ENCODE measurements at places on chromosomes 3 and 15. TPM values are rescaled to one million over a fixed set of nuclear protein-coding genes. Genes with fewer than 3 reads are reported as not detected.
A peak's percentile ranks its signal among the peaks of the same experiment; 100 is the strongest.

The EPHB1 gene
- 7.4 TPM for total RNA-seq

GRCh38 chr3:13896473-13897154 is 16.7 kb upstream of the WNT7A start:
- peak; percentile 69 for DNase-seq

The HGD gene
- 0.95 TPM for total RNA-seq

The LMCD1 gene
- total RNA-seq: 83.0 TPM

The UCN2 gene
- 0.54 TPM for total RNA-seq

DNA sequence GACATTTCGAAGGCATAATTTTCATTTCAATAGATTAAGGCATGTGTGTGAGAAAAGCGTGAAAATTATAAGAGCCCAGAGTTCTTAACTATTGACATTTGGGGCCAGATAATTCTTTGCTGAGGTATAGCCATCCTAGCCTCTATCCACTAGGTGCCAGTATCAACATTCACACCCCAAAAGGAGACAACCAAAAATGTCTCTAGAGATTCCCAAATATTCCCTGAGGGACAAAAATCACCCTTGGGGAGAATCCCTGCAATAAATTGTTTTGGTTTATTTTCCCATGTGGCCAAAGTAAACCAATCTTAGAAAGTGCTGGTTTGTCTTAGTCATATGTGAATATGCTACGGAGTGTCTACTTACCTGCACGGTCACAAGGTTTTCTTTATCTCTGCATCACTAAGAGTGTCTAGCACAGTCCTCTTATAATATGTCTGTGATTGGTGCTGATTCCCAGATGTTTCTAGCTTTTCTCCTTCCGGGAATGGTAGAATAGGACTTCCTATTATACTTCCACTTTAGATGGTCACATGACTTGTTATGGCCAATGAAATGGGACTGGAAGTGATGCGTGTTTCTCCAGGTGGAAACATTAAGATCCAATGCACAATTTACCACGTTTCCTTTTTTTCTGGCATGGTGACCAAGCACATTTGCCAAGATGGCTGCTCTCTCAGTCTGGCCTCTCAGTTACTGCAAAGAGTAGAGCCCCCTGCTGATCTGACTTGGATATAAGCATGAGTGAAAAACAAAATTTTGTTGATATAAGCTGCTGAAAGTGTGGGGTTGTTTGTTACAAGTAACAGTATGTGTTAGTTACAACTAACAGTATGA is 8.0 kb upstream of the KBTBD8 start:
- DNase-seq: no peak

GRCh38 chr15:43150191-43150929 is 17.0 kb downstream of the TMEM62 start:
- no peak for DNase-seq

- DNase-seq: no peak
Measured at GRCh38 chr3:77028005-77028404, 11.9 kb upstream of the ROBO2 start.

GRCh38 chr15:59237924-59238331 is 31.3 kb downstream of the LDHAL6B start:
- DNase-seq: no peak

The P3H2 gene
- total RNA-seq: 102 TPM

- DNase-seq: no peak
Measured at GRCh38 chr3:156899951-156900350, 73.8 kb downstream of the LEKR1 start.

GRCh38 chr15:89333011-89333860 is 1.4 kb downstream of the POLG start:
- DNase-seq: peak; percentile 86

DNA sequence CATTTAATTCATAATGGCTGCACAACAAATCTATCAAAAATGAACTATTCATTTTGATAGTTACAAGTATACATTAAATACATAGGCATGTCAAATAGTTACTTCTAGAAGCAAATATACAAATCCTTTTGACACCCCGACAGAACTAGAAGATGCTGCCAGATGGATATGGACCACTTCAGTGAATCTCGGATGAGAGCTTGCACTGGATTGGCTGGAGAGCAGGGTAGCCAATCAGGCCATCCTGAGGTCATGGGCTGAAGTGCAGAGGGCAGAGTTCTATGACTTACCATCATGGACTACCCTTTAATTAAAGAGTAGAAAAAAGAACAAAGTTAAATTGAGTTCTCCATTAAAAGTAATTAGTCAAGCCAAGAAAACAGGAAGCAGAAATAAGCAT is 8.3 kb downstream of the CCNL1 start:
- no peak for DNase-seq

DNA sequence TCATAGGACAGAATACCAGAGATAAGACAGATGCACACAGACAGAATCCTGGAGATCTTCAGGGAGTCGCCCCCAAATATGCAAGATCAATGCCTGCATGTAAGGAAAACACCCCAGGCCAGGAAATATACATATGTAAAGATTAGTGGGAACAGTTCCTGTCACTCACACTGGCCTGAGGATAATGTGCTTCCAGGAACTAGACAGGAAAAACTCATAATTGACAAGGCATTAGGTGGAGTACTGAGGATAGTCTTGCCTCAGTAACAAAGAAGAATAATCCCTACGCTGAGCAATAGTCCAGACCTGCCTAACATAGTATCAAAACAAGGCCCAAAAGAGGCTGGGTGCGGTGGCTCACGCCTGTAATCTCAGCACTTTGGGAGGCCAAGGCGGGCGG is 20.4 kb upstream of the B4GALT4 start:
- DNase-seq: no peak

DNA sequence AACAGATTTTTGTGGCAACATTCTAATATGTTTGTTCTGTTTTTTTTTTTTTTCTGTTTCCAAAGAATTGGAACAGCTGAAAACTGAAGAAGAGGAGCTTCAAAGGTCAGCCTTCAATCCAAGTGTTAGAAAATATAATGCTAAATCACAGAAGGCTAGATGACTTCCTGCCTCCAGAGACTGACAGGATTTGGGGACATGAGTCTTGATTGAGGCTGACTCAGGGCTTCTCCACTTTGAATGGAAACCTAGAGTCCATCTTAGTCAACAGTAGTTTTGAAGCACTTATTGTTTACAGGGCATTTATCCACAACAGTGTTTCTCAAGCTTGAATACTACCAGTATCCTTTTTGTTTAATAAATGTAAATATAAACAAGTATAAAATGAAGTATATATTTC is 44.5 kb upstream of the RAD51 start:
- DNase-seq: no peak

DNA sequence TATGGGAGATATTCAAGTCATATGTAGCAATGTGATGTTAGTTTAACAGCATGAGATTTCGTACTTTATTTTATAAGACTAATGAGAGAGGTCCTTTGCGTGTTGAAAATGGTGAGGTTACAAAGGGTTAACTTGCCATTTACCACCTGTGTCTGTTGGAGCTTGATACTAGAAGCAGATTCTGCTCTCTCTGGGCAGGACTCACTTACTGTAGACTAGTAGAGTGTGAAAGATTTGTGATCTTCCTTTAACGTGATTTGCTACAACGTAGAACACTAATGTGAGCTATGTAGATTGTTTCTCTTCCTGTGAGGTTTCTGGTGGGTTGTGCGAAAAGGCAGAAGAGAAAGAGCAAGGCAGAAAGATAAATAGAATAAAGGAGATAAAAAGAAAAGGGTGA is 1.1 kb downstream of the TP63 start:
- no peak for DNase-seq

The CTDSPL2 gene
- 68.2 TPM for total RNA-seq

The FAM43A gene
- 67.4 TPM for total RNA-seq

DNA sequence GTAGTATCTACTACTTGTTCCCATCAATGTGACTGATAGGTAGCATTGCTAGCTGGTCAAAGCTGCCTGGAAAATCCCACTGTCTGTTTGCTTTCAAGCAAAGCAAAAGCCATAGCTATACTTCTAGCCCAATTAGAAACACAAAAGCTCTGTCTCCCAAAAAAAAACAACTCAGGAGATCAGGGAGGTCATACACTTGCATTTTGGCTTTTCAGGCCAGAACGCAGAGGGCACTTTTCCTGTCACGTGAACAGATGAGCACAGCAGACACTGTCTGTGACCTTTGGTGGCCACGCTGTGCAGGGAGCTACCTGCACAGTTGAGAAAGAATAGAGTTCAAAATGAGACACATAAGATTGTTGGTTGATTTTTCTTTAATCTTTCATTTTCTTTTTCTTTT is 441.7 kb upstream of the PDZRN3 start:
- no peak for DNase-seq

DNA sequence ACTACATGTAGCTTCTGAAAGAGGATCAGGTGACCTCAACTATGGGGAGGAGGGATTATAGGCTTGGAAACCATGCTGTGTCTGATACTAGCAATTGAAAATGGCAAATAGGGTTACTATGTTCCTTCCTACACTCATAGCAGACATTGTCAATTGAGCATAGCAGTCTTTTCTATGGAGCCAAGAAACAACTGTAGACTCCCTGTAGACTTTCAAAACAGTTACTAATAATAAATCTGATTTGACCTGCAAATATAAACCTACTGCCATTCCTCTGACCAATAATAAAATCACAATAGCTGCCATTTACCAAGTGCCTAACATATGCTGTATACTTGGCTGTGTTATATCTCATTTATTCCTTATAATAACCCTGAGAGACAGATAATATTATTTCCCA is 8.5 kb upstream of the ARL14 start:
- no peak for DNase-seq

The PSTPIP1 gene
- total RNA-seq: 62.0 TPM

The TRIM42 gene
- not detected for total RNA-seq

The CCDC54 gene
- total RNA-seq: not detected

DNA sequence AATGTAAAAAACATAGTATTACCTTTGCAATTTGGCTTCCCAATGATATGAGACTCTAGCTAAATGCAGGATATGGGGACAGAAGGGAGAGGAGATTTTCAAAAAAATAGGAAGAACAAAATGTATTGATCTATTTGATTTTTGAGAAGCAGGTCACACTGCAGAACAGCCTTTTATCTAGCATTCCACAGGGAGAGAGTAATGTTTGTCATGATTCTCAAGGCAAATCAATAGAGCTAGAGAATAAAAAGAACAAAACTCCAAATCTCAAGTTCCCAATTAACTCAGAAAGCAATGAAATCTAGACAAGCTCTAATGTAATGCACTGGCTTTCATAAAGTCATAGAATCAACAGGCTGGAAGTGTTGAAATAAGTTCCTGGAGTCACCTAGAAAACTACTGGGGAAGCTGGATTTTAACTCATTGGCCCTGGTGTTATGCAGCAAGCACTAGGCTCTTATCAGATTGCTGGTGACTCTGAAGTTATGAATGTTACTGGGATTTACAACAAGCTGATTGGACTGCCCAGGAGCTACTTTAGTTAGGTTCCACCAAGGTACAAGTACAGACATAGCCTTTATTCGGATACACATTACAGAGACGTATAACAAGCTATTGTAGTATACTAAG is 442.8 kb downstream of the FGF12 start:
- DNase-seq: no peak

The PLA1A gene
- total RNA-seq: 0.79 TPM

DNA sequence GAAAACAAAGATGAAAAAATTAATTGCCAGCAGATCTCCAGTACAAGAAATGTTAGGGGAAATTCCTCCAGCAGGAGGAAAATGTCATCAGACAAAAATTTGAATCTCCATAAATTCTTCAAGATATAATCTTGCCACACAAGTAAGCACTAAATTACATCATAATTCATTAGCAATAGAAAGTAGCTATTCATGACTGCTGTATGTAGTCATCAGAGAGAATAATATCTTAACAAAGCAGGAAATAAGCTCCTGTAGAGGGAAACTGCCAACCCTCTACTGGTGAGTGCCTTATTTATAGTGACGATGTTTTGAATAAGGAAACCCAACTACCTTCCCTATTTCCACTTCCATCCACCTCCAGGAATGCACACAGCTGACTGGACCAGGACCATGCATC is 15.8 kb upstream of the SLC27A2 start:
- no peak for DNase-seq

The CPLX3 gene
- total RNA-seq: 73.7 TPM

- DNase-seq: no peak
Measured at GRCh38 chr3:149523512-149524299, 49.2 kb downstream of the TM4SF4 start.

GRCh38 chr3:172270557-172271166 is 177.6 kb downstream of the GHSR start:
- DNase-seq: no peak

DNA sequence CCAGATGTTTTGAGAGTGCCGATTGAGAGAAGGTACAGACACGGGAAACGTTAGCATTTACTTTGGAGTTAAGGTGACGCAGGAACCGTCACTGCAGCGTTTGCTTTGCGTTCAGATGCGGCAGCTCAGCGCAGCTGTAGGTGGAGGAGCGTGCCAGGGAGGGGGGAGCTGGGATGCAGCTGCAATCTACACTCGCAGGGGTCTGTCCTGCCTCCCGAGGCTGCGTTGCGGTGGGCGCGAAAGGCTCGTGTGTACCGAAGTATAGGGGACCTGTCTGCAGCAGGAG is 425 bp upstream of the FYTTD1 start:
- no peak for DNase-seq

DNA sequence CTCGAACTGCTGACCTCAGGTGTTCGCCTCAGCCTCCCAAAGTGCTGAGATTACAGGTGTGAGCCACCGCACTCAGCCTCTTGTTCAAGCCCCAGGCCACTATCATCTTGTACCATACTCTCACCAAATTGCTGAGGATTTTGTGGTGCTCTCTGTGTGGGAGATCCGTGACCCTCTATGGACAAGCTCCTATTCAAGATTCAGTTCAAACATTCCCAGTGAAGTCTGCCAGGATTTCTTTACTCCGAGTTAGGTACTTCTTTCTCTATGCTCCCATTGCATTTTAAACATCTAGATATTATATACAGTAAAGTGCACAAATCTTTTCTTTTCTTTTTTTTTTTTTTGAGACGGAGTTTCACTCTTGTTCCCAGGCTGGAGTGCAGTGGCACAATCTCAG is 856 bp upstream of the TM4SF19 start:
- no peak for DNase-seq

The TLR9 gene
- 5.2 TPM for total RNA-seq

The ELL3 gene
- 2.7 TPM for total RNA-seq

DNA sequence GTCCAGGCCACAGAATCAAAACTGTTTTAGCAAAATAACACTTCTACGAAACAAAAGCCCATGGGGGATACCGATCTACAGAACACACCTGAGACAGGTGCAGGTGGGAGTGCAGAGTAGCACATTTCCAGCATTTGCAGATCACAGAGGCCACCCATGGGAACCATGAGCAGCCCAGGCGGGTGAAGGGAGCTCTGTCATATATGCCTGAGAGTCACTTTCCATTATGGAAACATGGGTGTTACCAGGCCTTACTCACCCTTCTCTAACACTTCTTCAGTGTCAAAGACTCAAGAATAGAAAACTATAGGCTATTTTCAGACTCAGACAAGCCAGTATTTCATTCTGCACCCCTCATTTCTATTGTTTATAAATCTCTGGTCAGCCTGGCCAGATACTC is 3.5 kb downstream of the PLA1A start:
- DNase-seq: no peak

Data from spleen (tissue), 13 donors.